ENCODE measurements at places on chromosomes 2 and 18. TPM values are rescaled to one million over a fixed set of nuclear protein-coding genes. Genes with fewer than 3 reads are reported as not detected.

Gene ST3GAL5
- 4.4 TPM for total RNA-seq

Gene C2orf66
- not detected for total RNA-seq

Gene EIPR1
- total RNA-seq = 36.3 TPM

Gene ANO7
- 0.76 TPM for total RNA-seq

Gene DYSF
- total RNA-seq = 0.25 TPM

Gene DSG4
- total RNA-seq = not detected

Gene AMER3
- not detected for total RNA-seq

Gene SLC14A1
- not detected for total RNA-seq

Gene LOXHD1
- total RNA-seq = not detected

Gene C2orf92
- 3.3 TPM for total RNA-seq

Gene BMP10
- total RNA-seq = not detected

Gene ST6GAL2
- total RNA-seq = not detected

Gene DYNAP
- total RNA-seq = not detected

Gene ACMSD
- total RNA-seq = not detected

Gene SCTR
- total RNA-seq = not detected

Gene CHRNG
- total RNA-seq = not detected

Gene POTEI
- not detected for total RNA-seq

Gene TDRD15
- not detected for total RNA-seq

Gene DBI
- total RNA-seq = 89.7 TPM

Gene SPATA3
- total RNA-seq = not detected

Gene CLEC4F
- not detected for total RNA-seq

Gene CXCR1
- total RNA-seq = not detected

Gene FRZB
- total RNA-seq = not detected

Gene ACVR1C
- total RNA-seq = 0.47 TPM

Gene SH3RF3
- total RNA-seq = 0.98 TPM

Gene SCN7A
- total RNA-seq = 0.05 TPM

Gene SCYGR6
- total RNA-seq = not detected

Gene NOL4
- total RNA-seq = not detected

Gene MC4R
- total RNA-seq = not detected

Gene HOXD13
- not detected for total RNA-seq

Gene CHRNA1
- not detected for total RNA-seq

Gene MYO7B
- total RNA-seq = 0.63 TPM

Gene FAP
- not detected for total RNA-seq

Measured in activated T-cell treated with anti-CD3 and anti-CD28 coated beads, Interleukin-2, amount 50 U/mL, for 4 hours (primary cell).